BJ (cell line): ENCODE measurements at places on chromosomes 3 and 15.
A peak's percentile ranks its signal among the peaks of the same experiment; 100 is the strongest.

DNA sequence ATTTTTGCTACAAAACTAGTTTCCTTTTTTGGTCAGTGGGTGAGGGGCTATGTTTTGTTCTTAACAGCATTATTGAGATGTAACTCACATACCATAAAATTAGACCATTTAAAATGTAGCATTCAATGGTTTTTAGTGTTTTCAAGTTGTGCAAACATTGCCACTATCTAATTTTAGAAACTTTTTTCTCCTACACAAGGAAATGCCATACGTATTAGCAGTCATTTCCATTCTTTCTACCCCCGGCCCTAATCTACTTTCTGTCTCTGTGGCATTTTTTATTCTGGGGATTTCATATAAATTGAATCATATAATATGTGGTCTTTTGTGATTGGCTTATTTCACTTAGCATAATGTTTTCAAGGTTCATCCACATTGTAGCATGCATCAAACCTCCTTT is 55.0 kb upstream of the TIPARP start:
- DNase-seq, result no peak

DNA sequence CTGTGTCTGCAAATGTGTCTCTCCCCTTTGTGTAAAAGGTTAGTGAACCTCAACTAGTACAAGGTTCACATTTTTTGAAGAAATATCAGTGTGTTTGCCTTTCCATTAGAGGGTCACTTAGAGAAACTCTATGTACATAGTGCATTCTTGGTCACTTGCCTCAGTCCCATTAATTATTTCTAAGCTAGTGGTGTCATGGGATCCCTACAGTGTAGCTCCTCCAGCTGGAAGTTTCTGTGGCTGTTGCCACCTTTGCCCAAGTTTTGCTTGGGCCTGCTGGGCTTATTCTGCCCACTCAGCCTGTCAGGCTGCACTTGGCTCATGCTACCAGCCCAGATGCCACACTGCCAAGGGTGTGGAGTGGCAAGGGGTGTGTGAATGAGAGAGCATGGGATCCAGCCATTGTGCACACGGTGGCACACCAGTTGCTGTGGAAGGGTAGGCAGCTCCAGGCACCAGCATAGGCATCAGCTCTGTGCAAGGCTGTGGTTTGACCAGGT is 161.7 kb downstream of the ARPP21 start:
- no peak for DNase-seq

DNA sequence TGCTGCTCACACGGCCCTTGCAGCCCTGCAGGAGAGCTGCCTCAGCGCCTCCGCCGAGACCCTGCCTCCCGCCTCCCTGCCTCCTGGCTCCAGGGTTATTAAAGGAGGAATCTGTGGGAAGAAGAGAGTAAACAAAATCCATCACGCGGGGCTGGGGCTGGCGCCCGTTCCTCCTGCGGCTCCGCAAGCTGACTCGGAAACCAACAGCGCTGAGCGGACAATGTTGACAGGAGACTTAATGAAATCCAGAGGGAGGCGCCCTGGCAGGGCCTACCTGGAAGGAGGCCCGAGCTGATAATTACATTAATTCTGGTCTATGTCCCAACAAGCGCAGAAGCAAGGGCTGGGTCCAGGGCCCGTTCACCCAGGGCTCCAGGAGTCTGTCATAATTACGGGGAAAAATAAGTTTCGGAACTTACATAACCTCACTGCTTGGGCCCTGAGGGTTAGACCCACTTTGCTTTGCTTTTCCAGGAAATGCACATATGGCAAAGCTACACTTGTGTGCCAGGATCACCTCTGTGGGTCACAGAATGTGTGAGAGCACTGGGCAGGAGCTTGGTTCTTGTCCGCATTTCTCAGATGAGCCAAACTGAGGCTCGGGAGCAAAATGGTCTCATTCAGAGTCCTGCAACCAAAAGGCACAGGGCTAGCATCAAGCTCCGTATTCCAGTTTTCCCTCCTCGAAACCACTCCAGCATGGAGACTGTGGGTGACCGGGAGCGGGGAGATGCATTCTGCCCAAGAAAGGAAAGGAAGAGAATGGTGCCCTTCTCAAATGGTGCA is 43.8 kb upstream of the SLC6A6 start:
- DNase-seq, result peak; percentile 69

- no peak for DNase-seq
Measured at GRCh38 chr3:152208439-152208838, 60.3 kb upstream of the MBNL1 start.

- no peak for DNase-seq
Measured at GRCh38 chr15:92885224-92886041, 14.7 kb upstream of the CHD2 start.

GRCh38 chr3:127320529-127321121 is 32.8 kb upstream of the PRR20G start:
- no peak for DNase-seq

DNA sequence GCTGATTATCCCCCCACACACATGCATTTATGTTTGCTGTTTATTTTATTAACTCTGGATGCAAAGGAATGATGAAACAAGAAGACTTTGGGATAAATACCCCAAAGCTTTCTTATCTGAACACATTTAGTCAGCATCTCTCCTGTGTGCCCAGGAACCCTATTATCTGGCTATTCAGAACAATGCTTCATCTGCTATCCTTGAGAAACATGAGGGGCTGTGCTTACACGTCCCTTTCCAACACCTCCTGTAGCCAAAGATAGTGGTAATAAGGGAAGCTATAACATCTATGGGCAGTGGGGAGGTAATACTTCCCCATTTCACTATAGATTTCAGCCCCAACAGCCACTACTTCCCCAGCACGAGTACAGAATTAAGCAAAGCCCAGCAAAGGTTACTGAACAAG is 94.7 kb downstream of the SSR3 start:
- no peak for DNase-seq

DNA sequence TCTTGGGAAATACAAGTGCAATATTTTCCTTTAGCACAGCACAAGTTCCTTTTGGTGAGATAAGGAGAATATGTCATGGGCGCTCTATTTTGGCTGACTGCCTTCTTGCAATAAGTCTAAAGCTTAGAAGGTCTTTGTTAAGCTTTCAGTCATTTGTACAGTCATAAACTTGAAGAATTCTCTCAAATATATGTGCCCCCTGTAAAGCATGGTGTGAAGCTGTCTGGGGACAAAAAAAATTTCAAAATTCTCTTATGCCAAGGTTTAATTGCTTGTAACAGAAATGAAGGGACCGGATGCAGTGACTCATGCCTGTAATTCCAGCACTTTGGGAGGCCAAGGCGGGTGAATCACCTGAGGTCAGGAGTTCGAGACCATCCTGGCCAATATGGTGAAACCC is 21.7 kb upstream of the ARID3B start:
- DNase-seq, result no peak

- no peak for DNase-seq
Measured at GRCh38 chr3:51386852-51387229, 1.8 kb downstream of the MANF start.

DNA sequence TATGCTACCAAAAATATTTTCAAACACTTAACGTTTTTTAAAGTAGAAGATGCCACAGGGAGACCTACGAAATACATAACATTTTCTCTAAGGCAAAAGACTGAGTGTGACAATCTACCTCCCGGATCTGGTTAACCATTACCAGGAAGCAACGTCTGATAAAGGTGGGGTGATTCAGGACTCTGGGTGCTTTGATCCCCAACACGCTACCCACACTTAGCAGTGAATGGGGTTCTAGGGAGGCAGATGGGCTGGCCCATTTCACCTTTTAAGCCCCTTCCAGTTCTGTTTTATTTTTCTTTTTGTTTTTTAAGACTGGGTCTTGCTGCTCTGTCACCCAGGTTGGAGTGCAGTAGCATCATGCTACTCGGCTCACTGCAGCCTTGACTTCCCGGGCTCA is 39.5 kb downstream of the EIF4E3 start:
- DNase-seq, result no peak

DNA sequence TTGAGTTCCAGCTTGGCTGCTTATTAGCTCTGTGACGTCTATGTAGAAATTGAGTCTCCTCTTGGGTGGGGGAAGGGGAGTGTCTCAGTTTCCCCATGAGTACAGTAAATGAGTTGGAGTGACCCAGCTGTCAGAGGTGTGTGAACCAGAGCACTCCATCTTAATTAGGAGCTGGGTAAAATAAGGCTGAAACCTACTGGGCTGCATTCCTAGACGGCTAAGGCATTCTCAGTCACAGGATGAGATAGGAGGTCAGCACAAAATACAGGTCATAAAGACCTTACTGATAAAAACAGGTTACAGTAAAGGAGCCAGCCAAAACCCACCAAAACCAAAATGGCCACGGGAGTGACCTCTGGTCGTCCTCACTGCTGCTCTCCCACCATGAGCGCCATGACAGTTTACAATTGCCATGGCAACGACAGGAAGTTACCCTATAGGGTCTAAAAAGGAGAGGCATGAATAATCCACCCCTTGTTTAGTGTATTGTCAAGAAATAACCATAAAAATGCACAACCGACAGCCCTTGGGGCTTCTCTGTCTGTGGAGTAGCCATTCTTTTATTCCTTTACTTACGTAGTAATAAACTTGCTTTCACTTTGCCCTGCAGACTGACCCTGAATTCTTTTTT is 222.4 kb downstream of the CACNA2D3 start:
- no peak for DNase-seq

- DNase-seq, result no peak
Measured at GRCh38 chr3:95228416-95228815, 1165.6 kb downstream of the NSUN3 start.

- no peak for DNase-seq
Measured at GRCh38 chr3:111128884-111129283, 57.3 kb downstream of the NECTIN3 start.

DNA sequence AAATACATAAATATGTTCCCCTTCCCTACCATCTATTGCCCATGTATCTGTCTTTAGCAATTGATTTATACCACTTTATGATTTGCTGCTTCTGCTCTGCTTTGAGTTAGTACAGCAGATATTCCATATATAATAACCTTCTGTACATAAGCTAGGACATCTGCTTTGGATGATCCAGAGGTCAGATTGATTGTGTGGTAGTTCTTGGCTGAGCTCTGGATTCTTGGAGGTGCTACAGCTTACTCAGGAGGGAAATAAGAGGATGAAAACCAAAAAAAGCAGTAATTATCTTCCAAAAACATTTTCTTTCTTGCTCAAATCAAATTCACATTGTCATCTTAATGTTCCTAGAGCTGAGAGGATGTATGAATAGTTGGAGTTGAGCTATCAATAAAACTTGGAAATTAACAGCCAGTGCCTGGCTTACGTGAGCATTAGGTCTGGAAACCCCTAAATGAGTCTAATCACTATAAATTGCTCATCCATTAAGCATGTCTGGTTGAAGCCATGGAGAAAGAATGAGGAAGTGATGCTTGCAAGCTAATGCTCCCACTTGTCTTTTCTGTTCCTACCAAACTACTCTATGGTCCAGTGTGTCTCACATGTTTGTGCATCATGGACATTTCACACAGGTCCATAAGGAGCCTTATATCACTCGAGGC is 36.3 kb upstream of the TMEM42 start:
- peak; percentile 68 for DNase-seq

DNA sequence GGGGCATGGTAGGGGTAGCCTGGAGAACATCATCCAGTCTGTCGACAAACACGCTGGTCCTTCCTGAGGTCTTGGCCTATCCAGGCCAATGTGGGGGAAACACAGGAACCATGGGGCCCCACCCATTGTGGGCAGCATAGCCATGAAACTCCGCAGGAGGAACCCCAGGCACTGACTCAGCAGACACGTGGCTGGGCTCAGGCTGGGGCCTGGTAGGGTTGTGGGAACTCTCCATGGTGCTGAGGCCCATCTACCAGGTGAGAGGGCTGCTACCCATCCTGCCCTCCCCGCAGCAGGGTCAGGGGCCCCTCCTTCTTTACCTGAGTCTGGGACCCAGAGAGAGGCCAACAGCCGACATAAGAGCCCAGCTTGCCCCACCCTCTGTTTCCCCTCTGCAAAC is 22.6 kb upstream of the CACNA2D2 start:
- DNase-seq, result no peak

DNA sequence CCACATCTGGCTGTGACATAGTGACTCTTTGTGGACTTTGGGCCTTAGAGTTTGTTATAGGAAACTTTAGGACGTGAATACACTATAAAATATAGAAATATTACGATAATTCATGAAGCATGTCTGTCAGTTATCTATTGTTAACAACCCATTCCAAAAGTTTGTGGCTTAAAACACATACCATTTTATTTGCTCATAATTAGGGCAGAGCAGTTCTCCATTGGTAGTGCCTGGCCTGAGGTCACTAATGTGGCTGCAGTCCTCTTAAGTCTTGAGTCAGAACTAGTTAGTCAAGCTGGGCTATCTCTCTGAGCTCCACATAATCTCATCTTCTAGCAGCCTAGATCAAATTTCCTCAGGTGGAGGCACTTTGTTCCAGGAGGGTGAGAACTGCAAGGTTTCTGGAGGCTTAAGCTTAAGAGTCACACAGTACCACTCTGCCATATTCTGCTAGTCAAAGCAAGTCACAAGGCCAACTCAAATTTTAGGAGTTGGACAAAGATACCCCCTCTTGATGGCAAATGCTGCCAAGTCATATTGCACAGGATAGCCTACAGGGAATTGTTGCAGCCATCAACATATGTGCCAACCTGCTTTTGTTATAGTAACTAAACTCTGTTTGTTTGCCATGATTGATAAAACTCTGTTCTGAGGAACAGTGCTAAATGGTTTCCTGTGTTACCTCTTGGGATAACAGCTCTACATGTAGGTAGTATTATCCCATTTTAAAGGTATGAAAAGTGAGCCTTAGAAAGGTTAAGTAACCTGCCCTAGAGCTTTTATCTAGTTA is 8.7 kb downstream of the ATXN7 start:
- peak; percentile 35 for DNase-seq

DNA sequence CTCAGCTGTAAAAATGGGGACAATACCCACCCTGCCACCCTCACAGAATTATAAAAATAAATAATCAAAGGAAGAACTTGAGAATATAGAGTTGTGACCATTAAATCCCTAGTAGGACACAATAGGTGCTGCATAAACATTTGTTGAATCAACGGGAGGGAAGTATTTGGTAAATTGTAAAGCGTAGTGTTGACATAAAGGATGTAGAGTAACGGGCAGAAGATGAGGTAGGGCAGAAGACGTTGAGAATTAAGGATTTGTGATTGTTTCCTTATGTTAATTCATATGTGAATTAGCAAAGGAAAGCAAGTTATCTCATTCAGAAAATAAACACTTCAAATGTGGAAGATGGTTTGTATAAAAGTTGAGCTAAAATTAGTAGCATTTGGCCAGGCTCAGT is 7.1 kb downstream of the RAMAC start:
- no peak for DNase-seq

GRCh38 chr3:24582431-24583403 is 88.1 kb upstream of the THRB start:
- no peak for DNase-seq

DNA sequence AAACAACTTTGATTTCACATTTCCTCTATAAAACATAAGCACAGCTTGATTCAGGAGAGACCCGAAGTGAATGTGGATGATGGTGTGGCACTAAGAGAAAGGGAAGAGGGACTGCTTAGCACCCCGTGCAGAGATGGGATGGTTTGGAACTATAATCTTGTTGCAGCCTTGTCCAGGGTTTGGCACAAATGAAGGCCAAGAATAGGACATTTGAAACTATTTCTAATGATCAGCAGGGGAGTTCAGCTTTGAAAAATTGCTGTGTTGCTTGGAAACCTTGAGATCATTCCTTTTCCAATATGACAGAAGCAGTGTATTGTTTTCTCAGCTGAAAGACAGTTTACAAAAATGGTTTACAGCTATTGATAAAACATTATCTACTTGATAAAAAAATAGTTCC is 49.7 kb downstream of the ASB7 start:
- DNase-seq, result no peak
